CD4-positive, alpha-beta T cell treated with Interleukin-4 for 4 hours (primary cell): ENCODE measurements at places on chromosomes 12 and 14.

DNA sequence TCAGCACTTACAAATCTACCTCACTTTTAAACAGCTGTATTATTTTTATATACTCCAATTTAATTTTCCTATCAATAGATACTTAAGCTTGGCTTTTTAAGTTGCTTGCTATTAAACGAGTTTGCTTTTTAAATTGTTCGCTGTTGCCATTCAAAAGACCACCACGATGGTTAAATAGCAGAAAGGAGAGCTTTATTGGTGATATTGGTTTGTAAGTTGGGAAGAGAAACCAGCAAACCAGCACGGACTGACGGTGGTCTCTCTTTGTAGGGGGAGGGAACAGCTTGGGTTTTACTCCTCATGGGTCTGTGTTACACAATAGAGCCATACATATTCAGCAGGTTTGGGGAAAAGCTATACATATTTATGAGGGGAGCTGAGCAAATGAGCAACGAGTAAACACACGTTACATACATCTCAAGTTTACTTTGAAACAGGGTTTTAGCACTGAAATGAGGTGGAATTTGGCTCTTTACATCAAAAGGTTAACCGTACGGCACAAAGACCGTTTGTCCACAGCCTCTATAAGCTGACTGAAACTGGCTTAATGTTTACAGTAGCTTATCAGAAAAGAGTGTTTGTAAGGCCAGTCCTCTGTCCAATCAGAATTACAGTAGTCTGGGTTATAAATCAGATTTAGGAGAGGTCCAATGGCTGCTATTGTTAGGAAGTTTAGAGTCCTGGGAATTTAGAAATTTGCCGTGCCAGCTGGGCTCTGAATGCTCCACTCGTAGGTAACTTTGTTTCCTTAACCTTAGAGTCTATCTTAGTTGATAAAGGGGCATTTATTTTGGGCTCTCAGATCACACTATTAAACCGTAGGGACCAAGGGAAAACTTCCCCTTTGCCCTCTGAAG lies 69.7 kb upstream of the DHRS4 start:
- DNase-seq: no peak

DNA sequence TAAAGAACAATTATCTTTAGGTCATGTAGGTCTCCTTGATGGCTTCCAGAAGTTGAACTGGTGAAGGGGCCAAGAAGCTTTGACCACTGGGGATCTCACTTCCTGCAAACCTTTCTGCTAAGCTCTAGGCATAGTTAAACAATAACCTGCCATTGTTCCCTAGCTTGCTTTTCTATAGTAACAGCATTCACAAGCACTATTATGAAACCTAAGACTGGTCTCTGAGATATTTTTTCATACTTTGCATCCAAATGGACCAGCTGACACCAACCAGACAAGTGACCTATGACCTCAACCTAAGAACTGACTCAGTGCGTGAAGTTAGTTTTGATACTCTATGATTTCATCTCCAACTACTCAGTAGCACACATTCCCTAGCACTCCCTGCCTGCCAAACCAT lies 129.1 kb downstream of the PTPRB start:
- no peak for DNase-seq

- no peak for DNase-seq
These were observed 53.5 kb downstream of the RAB35 start for GRCh38 chr12:120062976-120063579.

DNA sequence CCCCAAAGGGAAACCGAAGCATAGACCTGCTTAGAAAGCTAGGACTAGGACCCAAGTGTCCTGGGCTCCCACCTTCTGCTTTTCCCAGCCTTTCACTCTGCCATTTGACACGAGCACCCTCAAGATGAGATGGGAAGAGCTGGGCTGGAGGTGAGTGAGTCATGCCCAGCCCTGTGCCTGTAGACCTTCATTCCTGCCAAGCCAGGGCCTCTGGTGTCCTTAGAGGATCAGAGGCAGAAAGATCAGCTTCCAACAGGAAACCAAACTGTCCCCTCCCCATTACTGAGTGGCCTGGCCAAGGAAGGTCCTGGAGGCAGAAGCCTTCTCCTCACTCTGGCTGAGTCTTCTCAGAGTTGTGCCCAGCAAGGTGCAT lies 3.5 kb downstream of the TMEM63C start:
- DNase-seq: no peak

- no peak for DNase-seq
These were observed 79.7 kb upstream of the GNG2 start for GRCh38 chr14:51780741-51781140.
